Glomerular endothelial cell (primary cell): ENCODE measurements at places on chromosomes 3 and 15. TPM values are rescaled to one million over a fixed set of nuclear protein-coding genes. Genes with fewer than 3 reads are reported as not detected.

Gene AGBL1
- total RNA-seq, result not detected in 2 replicates

Gene CCRL2
- 11.5 and 15.8 TPM in 2 replicates for total RNA-seq

Gene KY
- total RNA-seq, result 0.06 TPM in 1 of 2 replicates, not detected in the other

Gene DNAH12
- 0.12 and 0.92 TPM in 2 replicates for total RNA-seq

Gene IMPG2
- 0.34 and 0.99 TPM in 2 replicates for total RNA-seq

Gene ZPLD1
- total RNA-seq, result 0.10 TPM in 1 of 2 replicates, not detected in the other

Gene AADAC
- total RNA-seq, result 1.6 and 4.3 TPM in 2 replicates

DNA sequence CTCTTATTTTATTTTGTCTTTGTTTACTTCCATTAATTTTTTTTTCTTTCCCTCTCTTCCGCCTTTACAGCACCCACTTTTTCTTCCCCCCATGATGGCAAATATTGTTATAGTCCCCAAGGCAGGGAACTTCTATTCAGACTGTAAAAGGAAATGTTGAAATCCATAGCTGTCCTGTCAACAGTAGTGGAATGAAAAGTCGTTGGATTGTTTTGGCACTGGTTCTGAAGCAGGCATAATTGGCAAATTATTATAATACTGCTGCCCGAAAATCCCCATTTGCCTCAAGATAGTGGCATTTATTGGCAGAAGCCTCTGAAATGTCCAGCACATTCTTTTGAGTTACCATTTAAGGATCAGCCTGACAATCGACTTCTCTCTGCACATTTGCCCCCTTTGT is 150.6 kb downstream of the TPRG1 start:
- no peak for DNase-seq

DNA sequence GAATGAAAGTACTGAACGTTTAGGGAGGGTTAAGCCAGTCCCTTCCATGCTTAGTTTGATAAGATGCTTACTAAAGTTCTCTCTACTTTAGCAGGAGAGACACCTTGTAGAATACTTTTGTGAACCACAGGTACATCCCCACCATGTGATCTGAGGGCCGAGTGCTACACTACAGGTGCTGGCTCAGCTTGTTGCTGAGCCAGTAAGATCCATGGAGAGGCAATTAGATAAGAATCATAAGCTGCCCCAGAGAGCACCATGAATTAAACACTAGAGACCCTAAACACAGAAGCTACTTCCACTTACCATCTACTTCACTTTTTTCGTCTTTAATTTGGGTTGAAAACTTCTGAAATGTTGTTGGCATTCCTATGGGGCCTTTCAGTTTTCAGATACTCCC is 70.5 kb upstream of the GOLGA8B start:
- DNase-seq, result no peak

- no peak for DNase-seq
Measured at GRCh38 chr3:169501061-169501460, 162.5 kb downstream of the MECOM start.

GRCh38 chr15:27172821-27173220 is 201.8 kb downstream of the GABRG3 start:
- DNase-seq, result no peak

DNA sequence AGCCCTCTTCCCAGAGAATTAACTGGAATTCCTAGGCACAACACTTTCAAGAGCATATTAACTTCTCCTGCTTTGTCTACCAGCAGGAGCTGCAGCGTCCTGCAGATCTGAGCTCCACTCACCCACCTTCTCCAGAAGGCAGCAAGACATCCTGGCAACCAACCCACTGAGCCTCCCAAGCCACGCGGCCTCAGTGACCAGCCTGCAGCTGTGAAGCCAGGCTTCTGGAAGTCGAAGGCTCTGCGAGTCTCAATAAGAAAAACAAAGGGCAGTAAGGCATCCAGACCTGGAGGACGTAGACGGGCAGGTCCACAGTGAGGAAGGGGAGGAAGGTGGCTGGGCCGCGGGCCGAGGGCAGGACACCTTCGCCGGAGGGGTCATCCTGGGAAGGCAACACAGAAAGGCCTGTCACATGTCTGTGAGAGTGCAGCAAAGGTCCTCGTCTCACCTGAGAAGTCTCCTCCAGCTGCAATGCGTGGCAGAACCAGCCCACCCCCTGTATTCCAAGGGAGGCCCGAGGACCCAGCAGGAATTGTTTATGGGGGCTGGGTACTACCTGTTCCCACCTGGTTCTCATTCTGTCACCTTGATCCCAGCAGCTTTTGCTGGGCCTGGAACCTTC is 36.2 kb downstream of the ZXDC start:
- no peak for DNase-seq

DNA sequence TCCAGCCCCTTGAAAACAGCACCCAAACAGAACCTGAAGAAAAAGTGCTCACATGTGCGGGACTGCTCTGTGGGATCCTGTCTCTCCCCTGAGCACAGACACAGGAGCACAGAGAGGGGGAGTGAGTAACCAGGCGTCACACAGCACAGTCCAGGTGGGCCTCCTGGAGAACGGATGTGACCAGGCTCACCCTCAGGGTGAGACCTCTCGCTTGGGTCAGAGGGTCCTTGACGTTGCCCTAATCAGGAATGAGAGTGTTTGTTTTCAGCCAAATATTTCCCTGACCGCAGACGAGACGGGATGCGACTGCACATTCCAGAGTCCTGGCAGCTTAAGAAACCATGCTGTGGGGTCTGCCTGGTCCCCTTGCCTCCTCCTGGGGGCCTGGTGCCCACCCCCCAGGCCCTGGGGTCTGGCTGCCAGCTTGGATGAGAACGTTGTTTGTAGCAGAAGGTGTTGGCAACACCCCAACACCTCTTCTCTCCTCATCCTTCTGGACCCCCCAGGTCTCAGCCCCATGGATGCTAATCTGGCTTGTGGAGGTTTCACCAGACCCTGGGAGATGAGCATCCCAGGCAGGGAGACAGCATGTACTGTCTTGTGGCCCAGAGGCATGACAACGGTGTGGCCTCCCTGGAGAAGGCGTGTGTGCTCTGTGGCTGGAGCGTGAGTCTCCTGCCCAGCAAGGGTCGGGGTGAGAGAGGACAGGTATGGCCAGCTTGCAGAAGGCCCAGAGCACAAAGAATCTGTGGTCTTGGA is 42.1 kb upstream of the SLC6A6 start:
- no peak for DNase-seq

DNA sequence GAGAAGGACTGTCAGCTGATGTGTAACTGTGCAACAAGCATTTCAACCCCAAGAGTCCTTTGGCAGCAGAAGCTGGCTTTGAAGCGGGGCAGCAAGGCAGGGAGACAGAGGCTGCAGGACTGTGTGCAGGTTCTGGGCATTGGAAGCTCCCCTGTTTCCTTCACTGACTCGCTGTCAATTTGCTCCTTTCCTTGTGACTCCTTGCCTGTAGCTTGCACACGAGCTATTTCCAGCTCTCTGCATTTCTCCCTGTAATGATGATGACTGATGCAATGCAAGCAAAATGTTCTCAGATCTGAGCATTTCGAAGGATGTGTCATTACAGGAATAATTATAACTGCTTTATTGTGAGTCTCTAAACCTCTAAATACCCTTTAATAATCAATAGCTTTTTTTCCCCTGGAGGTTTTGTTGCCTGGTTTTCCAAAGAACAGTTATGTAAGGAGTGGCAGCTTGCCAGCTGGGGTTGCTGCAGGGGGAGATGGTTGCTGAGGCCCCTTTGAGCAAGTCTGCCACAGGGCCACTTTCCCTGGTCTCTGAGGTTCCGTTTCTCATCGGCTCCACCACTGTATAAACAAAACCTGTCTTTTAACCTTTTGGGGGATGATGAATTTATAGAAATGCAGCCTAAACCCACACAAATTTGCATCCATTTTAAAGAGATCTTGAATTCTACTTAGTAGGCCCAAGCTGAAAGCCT is 2.8 kb downstream of the APOD start:
- no peak for DNase-seq

- DNase-seq, result no peak
Measured at GRCh38 chr15:68326711-68327354, 49.3 kb downstream of the FEM1B start.

DNA sequence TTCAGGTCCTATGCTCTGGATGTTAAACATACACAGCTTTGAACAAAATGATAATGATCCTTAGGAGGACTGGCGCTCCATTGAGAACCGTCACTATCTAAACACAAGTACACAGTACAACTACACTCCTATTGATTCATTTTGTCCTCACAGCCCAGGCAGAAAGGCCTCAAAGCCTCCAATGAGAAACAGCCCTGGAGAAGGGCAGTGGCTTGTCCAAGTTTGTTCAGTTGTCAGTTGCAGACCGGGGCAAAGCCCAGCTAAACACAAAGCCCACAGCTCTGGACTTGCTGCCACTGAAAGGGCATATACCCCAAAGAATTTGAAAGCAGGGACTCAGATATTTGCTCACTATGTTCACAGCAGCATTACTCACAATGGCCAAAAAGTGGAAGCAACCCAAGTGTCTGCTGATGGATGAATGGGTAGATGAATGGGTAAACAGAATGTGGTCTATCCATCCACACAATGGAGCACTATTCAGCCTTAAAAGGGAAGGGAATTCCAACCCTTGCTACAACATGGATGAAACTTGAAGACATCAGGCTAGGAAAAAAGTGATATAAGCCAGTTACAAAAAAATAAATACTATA is 34.7 kb downstream of the NUP210 start:
- DNase-seq, result no peak

DNA sequence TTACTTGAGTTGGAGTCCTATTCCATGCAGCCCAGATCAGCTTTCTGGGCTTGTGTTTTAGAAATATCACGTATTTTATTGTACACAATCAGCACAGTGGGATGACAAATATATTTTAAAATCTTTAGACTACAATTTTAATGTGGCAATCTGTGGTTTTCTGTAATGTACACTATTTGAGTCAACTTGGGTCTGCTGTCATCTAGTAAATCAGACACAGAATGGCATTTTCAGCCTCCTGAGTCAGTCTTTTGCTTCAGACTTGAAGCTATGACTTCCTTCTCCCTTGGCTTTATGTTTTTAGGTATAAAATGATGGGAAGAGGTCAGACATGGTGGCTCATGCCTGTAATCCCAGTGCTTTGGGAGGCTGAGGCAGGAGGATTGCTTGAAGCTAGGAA is 232.1 kb downstream of the NECTIN3 start:
- DNase-seq, result no peak

DNA sequence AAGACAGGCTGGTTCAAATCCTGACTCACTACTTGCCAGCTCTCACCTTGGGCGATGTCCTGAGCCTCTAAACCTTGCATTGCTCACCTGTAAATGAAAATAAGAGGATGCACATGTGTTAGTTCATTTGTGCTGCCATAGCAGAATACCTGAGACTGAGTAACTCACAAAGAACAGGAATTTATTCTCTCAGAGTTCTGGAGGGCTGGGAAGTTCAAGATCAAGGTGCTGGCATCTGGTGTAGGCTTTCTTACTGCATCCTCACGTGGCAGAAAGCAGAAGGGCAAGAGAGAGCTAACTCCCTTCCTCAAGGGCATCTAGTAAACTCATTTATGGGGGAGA is 222.7 kb downstream of the MTHFS start:
- DNase-seq, result no peak

DNA sequence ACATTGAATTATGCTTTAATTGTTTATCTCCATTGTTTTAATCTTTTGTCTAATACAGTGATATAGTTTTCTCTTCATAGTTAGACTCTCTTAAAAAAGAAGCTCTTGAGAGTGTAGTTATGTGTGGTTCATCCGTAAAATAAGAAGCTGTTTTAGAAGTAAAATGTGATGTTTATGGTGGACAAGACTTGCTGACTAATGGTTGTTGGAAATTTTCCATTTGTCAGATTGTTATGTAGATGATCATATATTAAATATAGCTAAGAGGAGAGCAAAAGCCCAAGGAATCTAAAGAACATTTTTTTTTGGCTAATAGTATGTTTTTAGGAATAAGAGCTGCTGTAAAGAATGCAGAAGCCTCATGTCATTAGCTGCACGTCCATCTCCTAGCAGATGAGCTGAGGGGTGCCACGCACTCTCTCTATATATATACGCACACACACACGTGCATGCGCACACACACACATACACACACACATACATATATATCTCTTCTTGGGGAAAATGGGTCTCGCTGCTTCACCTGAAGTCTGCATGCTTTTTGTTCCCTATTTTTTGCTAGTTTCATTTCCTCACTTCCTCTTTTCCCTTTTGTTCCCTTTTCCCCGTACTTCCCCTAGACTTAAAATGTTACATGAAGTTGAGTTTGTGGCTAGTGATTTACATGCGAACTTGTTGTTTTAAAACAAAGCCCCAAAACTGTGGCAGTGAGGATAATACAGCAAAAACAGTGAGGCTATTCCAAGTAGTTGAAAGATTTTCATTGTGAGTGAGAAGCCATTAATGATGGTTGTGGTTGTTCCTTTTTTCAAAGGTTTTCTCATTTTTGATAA is 107.8 kb downstream of the MBNL1 start:
- no peak for DNase-seq

DNA sequence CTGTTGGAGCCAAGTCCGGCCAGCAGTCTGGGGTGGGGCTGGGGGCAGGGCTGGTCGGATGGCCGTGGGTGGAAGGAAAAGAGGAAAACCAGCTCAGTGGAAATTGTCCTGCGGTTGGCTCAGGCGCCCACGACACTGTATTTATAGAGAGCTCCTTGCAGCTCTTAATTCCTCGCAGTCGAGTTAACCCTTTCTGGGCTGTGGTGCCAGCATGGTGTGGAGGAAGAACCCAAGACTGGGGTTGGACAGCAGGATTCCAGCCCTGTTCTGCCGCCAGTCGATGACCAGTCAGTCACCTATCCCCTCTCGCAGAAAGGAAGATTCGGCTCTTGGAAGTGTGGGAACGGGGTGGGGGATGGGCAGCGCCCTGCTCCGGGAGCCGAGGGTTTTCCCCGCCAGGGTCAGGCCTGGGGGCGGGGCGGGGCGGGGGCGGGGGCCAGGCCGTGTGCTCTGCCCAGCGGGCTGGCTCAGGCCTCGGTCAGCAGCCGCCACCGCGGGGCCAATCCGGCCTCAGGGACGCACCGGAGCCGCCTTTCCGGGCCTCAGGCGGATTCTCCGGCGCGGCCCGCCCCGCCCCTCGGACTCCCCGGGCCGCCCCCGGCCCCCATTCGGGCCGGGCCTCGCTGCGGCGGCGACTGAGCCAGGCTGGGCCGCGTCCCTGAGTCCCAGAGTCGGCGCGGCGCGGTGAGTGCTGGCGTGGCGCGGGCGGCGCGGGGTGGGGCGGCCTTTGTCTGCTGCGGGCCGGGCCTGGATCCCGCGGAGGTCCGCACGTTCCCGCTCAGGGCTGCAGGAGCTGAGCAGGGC is at the start of gene CD276:
CD276 (plus strand) TSS at position 607 of the 804 bp plus-strand sequence. CDS start 15,257 bp downstream, outside the sequence.
- no peak for DNase-seq

GRCh38 chr3:146464783-146465182 is 4.6 kb downstream of the PLSCR2 start:
- DNase-seq, result no peak

DNA sequence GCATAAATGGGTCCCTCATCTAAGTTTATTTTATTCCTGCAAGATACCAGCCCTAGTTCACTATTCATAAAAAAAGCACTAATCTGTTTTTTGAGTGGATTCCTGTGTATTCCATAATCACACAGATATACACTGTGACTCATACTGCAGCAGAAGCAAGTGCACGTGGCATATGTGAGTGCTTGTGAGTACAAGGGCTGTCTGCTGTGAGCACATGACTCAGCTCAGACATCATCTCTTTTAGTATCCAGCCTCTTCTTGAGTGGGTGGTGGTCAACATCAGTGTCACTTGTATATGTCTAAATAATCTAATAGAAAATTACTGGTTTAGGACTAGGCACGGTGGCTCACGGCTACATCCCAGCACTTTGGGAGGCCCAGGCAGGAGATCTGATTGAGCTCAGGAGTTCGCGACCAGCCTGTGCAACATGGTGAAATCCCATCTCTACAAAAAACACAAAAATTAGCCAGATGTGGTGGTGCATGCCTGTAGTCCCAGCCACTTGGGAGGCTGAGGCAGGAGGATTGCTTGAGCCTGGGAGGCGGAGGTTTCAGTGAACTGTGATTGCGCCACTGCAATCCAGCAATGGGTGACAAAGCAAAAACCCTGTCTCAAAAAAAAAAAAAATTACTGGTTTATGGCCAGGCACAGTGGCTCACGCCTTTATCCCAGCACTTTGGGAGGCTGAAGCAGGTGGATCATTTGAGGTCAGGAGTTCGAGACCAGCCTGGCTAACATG is 49.8 kb downstream of the NIPA2 start:
- peak; percentile 18 for DNase-seq
